Activated T-helper 1 cell treated with anti-CD3 and anti-CD28 coated beads, Interleukin-12 subunit alpha, Interleukin-12 subunit beta, Interleukin-2, Interleukin-4 antibody, amounts not matched to agents 30 ng/mL and 10 ng/mL and 1 ng/mL, durations not matched to agents 14 hours and 24 hours and 36 hours (primary cell): ENCODE measurements at places on chromosomes 7 and 10. TPM values are rescaled to one million over a fixed set of nuclear protein-coding genes. Genes with fewer than 3 reads are reported as not detected.

The TAS2R5 gene
- total RNA-seq, result 0.67 and 0.98 TPM in 2 replicates

The TMEM236 gene
- 0.05 TPM in 1 of 2 replicates, not detected in the other for total RNA-seq

The SFMBT2 gene
- total RNA-seq, result 38.3 and 39.1 TPM in 2 replicates

The ZNF853 gene
- 0.41 and 0.42 TPM in 2 replicates for total RNA-seq

The ZNF804B gene
- total RNA-seq, result not detected in 2 replicates

The SKIDA1 gene
- 0.05 and 0.15 TPM in 2 replicates for total RNA-seq

The PAXIP1 gene
- total RNA-seq, result 36.2 and 39.6 TPM in 2 replicates

The GNAT3 gene
- total RNA-seq, result not detected in 2 replicates

The TSC22D4 gene
- total RNA-seq, result 126 and 134 TPM in 2 replicates

The ERV3-1 gene
- total RNA-seq, result 6.7 and 8.7 TPM in 2 replicates

The TMEM229A gene
- not detected in 2 replicates for total RNA-seq

The SLC26A5 gene
- not detected in 2 replicates for total RNA-seq

The CPVL gene
- total RNA-seq, result not detected in 2 replicates

The MRM2 gene
- 47.8 and 48.6 TPM in 2 replicates for total RNA-seq

The PPP1R17 gene
- not detected in 2 replicates for total RNA-seq

The CRPPA gene
- 0.91 and 1.1 TPM in 2 replicates for total RNA-seq

The CFTR gene
- not detected in 2 replicates for total RNA-seq

The OR2A42 gene
- total RNA-seq, result not detected in 2 replicates

The RAB19 gene
- total RNA-seq, result 23.9 and 27.0 TPM in 2 replicates

The SPDYE1 gene
- not detected in 2 replicates for total RNA-seq

The ZCCHC24 gene
- total RNA-seq, result 0.52 and 0.59 TPM in 2 replicates

The AGR3 gene
- not detected in 2 replicates for total RNA-seq
